Spleen (tissue), 13 donors: ENCODE measurements at places on chromosomes 6 and 20. TPM values are rescaled to one million over a fixed set of nuclear protein-coding genes. Genes with fewer than 3 reads are reported as not detected.

DNA sequence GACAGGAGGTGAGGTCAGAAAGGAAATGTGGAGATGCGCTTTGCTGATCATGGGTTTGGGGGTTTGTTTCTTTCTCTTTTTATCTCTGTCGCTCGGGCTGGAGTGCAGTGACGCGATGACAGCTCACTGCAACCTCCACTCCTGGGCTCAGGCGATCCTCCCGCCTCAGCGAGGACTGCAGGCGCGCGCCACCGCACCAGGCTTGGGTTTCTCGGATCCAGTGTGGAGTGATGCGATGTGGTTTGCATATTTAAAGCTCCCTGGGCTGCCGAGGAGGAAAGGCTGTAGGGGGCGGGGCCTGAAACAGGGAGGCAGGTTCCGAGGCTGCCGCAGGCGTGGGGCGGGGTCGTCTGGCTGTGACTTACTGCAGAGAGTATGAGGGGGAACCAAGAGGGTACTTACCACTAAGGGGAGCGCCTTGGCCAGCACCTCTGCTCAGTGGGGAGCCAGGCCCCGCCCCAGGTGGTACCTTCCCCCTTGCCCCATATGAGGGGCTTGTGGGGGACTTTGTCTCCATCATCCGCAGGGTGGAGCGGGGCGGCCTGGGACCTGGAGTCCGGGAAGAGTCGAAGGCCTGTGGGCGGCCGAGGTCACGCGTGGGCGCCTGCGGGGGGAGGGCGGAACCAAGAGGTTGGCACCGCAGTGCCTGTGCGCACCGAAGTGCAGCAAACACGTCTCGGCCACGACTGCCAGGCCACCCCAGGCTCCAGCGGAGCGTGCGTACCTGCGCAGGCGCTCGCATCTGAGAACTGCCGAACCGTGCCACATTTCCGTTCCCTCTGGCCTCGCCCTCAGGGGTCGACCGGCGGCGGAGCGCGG, 12.7 kb upstream of the BAK1 start:
- peak; percentile 94 for DNase-seq

DNA sequence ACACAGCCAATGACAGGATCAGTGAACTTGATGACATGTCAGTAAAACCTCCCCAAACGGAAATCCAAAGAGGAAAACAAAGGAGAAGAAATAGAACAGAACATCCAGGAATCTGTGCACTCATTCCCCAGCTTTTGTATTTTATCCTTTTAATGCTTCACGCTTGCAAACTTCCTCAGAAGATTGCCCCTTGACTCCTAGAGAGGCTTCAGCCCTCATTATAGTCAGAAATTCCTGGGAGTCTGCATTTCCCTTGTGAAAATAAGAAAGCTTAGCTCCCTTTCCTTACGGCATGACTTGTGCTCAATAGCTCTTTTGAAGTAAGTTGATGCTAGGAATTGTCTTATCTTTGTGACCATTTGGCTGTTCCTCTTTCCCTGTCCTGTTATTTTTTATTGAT, 313.6 kb upstream of the OPRM1 start:
- no peak for DNase-seq

GRCh38 chr6:106270414-106270813, 55.1 kb downstream of the ATG5 start:
- DNase-seq: no peak

- DNase-seq: no peak
These were observed 129.1 kb downstream of the SASH1 start for GRCh38 chr6:148471624-148472159.

Gene LAMA5
- total RNA-seq: 138 TPM
